ENCODE measurements at places on chromosomes 12 and 14.

- DNase-seq, result no peak
Observed at GRCh38 chr14:106606936-106607335, 1080.6 kb downstream of the TMEM121 start.

DNA sequence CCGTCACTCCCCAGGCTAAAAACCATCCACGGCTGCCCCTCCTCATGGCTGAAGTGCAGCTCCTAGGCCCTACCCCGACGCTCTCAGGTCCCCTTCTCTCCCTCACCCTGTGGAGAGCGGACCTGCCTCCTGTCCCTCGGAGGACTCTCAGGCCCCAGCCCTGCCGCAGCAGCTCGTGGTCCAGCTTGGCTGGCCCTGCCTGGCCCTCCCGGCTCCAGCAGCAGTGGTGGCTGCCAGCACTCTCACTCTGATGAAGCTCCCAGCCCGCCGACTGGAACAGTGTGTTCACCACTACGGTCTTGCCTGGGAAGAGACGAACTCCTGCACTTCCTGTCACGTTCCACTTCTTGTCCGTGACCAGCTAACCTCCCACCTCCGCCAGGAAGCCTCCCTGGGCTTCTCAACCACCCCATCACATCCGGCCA, 11.1 kb downstream of the BAG5 start:
- DNase-seq, result peak; percentile 78

DNA sequence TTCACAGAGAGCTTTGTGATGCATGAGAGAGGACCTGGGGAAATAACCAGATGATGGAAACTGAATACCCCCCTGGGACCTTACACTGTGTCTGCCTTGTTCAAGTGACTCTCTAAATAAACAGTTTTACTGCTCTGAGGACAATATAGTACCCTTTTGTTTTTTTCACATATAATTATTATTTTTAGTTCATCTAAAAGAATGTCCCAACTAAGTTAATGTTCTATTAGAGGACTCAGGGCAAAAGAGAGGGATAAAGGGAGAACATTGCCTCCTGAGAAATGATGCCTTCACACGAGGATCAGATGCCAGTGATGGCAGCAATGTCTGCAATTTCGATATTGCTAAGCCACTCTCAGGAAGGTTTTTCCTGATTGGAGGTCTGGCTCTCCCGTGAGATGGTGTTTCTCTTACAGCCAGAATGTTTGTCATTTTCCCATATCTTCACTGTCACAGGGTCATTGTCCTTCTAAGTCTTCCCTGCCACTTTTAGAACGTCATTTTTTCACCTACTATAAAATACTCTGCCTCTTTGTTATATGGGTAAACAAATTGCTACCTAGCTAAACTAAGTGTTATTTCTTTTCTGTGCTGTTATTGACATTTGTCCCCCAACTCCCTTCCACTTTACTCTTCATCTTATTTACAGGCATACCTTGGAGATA, 201.6 kb downstream of the RAD51B start:
- DNase-seq, result no peak

DNA sequence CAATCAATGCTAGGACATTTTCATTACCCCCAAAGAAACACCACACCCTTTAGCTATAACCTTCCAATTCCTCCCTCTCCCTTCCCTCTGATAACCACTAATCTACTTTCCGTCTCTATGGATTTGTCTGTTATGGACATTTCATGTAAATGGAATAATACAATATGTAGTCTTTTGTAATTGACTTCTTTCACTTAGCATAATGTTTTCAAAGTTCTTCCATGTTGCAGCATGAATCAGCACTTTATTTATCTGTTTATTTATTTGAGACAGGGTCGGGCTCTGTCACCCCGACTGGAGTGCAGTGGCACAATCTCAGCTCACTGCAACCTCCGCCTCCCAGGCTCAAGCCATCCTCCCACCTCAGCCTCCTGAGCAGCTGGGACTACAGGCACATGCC, 1.2 kb upstream of the RBM19 start:
- DNase-seq, result no peak

GRCh38 chr12:25764892-25765291, 193.6 kb upstream of the RASSF8 start:
- no peak for DNase-seq

- DNase-seq, result no peak
Observed at GRCh38 chr12:80178846-80179245, 79.5 kb downstream of the OTOGL start.

DNA sequence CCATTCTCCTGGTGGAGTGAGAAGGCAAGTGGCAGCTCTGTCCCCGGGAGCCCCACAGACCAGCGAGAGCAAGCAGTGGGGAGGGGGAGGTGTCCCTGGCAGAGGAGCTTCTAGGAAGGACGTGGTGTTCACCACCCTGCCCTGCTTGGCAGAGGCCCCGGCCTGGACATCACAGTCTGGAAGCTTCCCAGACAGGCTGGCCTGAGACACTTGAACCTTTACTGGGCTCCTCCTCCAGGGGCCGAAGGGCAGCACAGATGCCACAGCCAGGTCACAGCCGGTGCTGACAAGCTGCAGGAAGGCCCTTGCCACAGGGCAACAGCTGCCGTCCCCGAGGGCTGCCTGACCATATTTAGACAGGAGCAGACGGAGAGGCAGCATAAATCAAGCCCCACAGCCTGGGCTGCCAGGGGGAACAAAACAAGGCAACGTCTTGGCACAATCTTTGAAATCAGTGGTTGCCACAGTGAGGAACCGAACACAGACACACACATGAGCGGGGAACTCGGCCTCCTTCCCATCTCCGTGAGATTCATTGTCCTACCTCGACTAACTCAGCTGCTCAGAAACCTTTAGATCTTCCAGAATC, 28.5 kb downstream of the PRIMA1 start:
- peak; percentile 63 for DNase-seq

DNA sequence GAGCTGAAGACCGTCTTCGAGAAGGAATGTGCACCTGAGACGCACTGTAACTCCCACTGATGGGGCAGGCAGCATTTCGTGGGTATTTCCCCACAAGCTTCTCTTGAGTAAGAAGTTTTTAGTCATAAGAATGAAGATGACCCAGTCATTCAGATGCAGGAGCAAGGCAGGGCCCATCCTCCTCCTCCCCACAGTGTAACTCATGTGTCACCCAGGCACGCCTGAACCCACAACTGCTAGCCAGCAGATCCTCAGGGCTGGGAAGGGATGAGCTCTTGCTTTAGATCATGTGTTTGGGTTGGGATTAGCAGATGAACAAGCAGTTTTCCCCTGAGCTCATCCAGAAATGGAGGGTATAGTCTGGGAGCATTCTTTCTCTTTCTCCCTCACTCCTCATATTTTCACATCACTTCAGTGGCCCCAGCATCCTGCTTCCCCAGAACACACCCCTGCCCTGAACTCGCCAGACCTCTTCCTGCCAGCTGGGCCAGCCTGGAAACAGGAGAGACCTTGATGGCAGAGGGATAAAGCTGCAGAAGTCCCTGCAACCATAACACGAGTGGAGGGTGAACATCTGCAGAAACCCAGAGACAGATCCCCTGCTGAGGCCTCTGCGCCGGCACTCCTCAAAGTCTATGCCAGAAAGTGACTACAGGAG, 73.3 kb downstream of the B4GALNT3 start:
- DNase-seq, result no peak

DNA sequence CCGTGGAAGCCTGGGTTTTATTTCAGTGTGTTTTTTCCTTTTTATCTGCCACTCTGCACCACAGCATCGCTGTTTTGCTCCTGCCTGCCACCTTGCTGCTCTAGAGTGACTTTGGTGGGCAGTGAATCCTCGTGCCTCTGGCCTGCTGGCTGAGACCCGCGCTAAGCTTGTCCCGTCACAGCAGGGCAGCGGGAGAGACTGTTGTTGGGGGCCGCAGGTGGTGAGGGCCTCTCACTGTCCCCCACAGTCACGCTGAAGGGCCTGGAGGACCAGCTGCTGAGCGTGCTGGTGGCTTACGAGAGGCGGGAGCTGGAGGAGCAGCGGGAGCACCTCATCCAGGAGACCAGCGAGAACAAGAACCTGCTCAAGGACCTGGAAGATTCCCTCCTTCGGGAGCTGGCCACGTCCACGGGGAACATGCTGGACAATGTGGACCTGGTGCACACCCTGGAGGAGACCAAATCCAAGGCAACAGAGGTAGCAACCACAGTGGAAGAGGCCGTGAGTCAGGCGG, 55.2 kb downstream of the CCDC92 start:
- DNase-seq, result no peak

DNA sequence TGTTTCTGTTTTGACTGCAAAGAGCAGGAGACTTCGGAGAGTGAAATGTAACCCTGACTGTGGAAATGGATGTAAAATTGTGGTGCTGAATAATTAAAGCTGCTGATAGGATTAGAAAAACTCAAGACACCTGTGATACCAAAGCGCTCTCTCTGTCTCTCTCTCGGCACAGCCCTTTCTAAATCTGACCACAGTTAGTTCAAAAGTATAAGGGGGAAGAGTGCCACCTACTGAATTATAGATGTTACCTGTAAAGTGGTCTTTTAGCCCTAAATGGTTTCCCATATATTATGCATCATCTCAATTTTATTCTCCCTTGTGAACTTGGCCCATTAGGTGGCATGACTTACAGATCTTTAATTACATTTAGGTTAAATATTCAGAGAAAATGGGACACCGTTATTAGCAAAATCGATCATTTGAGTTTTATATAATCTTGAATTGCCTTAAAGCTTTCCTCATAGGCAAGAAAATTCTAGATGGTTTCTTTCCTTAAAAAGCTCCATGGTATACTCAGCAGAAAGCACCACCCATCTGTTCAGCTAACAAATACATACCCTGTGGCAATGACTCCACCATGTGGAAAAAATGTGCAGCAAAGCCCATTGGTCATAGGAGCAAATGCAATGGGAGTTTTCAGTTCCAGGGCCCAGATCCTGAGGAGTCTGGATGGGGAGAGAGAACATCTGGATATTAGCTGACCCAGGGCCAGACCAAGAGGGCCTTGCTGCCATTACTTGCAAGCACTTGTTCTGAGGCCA, 18.1 kb downstream of the RFC5 start:
- DNase-seq, result no peak

DNA sequence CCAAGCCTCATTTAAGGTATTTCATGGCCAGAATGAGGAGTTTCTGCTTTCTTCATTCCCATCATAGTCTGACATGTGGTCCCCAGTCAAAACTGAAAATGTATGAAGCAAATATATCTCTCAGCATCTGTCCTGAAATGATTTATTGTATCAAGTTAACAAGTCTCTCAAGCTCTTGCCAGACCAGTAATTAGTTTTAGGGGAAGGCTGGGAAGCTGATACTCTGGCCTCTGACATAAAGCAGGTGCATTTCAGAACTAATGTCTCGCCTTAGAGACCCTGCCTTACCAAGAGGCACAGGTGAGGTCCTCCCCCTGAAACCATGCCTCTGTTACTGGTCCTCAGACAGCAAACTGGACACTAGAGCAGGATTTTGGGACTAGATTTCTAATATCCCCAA, 266.5 kb downstream of the SLC15A4 start:
- no peak for DNase-seq

- DNase-seq, result no peak
Observed at GRCh38 chr12:62164036-62164435, 96.2 kb upstream of the USP15 start.

DNA sequence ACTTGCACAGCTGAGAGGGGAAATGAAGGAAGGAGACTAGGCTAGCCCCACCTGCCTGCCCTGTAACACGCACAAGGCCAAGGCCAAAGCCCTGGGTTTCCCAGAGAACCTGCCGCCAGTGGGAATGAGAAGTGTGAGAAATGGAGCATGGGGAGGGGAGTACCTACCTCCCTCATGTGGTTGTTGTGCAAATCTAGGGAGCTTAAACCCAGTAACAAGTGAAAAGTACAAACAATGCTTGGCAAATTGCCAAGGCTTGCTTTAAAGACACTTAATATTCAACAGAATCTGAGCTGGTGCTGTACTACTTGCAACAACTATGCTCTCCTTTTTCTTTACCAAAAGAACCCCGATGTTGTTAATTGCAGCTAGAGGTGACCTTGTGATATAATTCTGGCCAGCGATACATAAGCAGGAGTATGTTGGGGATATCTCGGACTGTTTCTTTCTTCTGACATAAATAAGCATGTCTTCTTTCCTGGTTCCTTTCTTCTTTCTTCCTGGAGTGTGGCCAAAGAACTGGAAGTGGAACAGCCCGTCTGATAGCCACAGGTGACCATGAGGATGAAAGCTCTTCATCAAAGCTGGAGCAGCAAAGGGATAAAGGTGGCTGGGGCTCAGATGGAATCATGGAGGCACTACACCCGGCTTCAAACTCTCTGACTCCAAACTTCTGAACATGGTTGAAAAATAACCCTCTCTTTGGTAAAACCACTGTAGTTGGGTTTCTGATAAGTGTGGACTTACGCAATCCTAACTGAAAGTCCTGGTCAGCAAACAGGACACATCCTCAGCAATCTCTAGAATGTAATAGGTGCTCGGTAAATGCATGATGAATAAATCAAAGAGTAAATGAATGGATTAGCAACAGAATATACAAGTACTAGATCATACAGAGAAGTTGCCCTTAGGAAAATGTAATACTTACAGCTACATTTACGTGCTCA, 207.9 kb downstream of the NUAK1 start:
- no peak for DNase-seq

- no peak for DNase-seq
Observed at GRCh38 chr12:68871921-68872320, 61.0 kb downstream of the CPM start.

- no peak for DNase-seq
Observed at GRCh38 chr14:80404413-80404812, 193.1 kb upstream of the DIO2 start.

Measured in left hindlimb (tissue), 1 donor.